HS-5 (cell line): ENCODE measurements at places on chromosomes 5 and 9.

DNA sequence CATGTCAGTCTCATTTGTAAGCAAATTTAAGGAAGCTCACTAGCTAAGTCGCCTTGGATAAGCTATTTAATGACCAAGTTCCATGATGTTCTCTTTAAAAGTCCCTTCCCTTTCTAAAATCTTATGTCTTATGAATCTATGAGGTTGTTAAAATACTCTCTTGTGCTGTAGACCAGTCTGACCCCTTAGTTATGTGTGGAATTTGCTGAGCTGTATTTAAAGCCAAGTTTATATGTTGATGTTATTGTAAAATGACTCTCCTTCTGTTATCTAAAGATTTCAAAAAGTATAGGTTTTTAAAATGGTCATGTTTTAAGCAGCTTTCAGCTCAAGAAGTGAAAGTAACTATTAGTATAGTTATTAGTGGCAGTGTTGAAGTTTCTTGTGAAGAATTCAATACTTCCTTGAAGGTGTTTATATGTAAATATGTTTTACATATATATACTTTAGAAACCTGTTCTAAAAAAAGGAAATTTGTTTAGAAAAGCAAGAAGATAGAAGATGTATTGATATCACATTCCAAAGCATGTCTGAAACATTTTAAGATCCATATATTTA lies 92.2 kb downstream of the CDC42SE2 start:
- no peak for DNase-seq

DNA sequence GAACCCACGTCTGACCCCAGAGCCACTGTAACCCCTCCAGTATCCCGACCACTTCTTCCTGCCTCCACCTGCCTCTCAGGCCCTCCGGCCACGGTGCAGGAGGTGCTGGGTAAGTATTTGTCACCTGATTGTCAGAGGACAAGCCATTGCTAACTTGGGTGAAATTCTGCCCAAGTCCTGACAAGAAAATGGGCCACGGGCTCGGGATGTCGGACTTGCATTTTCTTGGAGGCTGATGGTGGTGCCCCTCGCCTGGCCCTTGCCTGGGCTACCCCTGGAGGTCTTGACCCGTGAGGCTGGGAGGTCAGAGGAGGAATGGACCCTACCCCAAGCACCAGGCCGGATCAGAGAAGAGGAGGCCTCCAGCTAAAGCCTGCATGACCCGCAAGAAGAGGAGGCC lies 149.7 kb upstream of the COL5A1 start:
- DNase-seq, result no peak

DNA sequence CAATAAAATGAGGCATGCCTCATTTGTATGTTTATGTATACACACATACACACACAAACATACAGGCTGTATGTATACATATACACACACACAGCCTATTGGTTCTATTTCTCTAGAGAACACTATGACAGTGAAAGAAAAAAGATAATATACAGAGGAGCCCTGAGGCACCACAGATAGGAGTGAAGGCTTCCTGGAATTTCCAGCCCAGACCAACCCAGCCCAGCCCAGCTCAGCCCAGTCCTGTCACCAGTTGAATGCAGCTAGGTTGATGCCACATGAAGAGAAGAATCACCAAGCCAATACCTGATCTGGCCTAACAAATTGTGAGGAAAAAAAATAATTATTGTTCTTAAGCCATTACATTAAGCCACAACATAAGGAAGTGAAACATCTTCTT lies 126.9 kb upstream of the PDE4D start:
- DNase-seq, result no peak

DNA sequence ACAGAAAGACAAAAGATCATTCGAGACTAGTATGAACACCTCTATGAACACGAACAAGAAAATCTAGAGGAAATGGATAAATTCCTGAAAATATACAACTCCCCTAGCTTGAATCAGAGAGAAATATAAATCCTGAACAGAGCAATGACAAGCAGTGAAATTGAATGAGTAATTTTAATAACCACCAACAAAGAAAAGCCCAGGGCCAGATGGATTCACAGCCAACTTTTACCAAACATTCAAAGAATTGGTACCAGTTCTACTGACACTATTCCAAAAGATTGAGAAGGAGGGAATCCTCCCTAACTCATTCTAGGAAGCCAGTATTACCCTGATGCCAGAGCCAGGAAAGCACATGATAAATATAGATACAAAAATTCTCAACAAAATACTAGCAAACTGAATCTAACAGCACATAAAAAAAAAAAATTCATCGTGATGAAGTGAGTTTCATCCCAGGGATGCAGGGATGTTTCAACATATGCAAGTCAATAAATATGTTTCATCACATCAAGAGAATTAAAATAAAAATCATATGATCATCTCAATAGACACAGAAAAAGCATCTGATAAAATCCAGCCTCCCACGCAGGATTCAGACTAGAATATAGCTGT lies 25.2 kb upstream of the PTGER4 start:
- no peak for DNase-seq

GRCh38 chr5:10332301-10332700 lies 21.2 kb upstream of the MARCHF6 start:
- no peak for DNase-seq

DNA sequence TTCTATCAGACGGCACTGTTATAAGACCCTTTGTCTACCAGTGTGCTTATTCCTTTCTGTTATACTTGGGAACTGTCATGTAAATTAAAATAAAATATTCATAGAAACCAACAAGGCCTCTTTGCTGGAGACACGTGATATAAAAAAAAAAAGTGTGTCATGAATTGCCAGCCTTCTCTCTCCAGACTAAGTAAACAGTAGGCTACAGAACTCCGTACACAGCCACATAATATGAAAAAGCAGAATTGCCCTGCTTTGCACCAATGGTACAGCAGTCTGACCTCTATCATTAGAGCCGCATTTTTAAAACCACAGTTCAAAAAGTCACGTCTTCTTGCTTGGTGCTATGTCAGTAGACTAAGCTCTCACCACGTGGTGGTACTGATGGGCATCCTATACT lies 231.3 kb downstream of the SEMA5A start:
- DNase-seq, result no peak

- no peak for DNase-seq
Measured at GRCh38 chr5:66407765-66408164, 188.4 kb upstream of the MAST4 start.

GRCh38 chr9:22215521-22215920 lies 206.4 kb upstream of the CDKN2B start:
- no peak for DNase-seq
